ENCODE measurements at places on chromosomes 12 and 14.

GRCh38 chr12:92529944-92530343, 172.8 kb upstream of the PLEKHG7 start:
- DNase-seq = no peak

GRCh38 chr12:46300910-46301309, 32.1 kb upstream of the SLC38A1 start:
- DNase-seq = no peak

GRCh38 chr12:26108915-26109314, 15.9 kb downstream of the BHLHE41 start:
- DNase-seq = no peak

DNA sequence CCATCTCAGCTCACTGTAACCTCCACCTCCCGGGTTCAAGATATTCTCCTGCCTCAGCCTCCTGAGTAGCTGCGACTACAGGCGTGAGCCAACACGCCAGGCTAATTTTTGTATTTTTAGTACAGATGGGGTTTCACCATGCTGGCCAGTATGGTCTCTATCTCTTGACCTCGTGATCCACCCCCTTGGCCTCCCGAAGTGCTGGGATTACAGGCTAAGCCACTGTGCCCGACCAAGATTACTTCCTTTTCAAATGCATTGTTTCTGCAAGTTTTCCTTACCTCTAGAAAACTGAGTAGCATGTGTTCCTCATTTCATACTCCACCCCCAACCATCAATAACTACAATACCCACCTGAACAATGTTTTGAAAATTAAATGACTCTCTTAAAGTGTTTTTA, 13.1 kb downstream of the ARF6 start:
- no peak for DNase-seq

DNA sequence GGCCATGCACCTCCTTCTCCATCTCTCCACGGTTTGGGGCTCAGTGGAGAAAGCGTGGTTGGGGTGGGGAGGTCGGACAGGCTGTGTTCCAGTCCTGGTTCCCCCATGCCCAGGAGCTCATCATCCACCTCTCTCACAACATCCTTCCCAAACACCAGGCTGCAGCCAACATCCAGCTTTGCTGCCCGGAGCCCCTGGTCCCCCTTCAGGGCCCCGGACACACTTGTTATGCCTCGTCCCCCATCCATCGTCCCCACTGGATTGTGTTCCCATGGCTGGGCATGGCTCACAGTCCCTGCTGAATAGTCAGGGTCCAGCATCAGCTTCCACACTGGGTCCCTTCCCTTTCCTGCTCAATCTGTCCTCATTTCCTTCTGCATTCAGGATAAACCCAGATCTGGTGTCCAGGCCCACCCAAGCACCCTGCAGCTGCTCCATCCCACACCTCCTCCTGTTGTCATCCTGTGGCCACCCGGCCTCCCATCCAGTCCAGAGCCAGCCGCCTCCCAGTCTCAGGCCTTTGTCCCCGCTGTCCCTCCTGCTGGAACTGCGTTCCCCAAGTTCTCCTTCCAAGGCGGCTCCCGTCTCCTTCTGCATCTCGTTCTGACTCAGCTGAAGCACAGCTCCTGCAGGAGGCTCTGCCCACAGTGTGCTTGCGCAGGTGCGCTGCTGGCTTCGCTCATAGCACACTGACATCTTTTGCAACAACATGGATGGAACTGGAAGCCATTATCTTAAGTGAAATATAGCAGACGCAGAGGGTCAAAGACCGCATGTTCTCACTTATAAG, 211.4 kb upstream of the RTL1 start:
- DNase-seq = no peak

DNA sequence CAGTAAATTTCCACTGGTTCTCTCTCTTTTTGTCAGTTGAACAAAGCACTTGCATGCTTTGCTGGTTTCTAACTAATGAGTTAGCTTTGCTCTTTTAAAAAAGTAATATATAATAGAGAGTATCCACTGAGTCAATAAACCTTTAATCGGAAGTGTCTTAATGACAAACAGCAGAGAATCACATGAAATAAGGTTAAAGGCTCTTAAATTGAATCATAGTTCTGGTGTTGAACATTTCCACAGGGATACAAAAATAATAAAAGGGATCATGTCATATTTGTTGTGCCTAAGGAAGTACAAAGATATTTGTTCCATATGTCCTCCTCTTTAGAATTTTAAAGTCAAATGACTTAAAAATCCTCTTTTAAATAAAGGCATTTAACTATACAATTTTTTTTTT, 362.6 kb downstream of the LRIG3 start:
- no peak for DNase-seq

GRCh38 chr12:20443255-20443654, 74.9 kb downstream of the PDE3A start:
- DNase-seq = no peak

DNA sequence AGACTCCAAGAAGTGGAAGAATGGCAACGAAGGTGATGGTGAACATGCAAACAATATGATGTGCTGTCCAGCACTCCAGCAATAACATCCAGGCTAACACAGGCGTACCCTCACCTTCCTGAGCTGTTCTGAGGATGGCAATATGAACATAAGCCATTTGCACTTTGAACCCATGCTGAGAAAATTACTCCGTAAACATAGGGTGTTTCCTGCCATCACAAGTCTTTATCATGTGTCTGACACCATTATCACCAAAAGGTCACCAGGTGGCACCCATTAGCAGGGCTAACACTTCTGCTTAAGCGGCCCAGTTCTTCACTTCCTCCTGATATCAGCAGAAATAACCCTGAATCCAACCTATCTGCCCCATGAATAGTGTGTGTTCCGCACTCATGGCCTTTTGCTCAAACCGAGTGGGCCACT, 482.8 kb downstream of the MED13L start:
- DNase-seq = no peak

DNA sequence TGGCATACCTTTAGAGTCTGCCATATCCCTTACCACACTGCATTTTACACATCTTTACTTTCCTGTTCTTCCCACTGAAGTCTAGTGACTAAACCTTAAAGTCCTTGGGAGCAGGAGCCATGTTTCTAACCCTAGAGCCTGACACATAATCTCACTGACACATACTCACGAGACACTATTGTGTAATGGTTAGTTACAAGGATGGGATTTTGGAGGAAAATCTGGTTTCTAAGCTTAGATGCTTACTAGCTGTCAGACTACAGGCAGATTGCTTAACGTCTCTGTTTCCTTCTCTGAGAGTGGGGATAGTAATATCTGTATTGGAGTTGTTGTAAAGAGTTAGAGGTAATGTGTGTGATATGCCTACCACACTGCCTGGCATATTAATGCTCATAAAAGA, 6.2 kb upstream of the DYRK4 start:
- DNase-seq = no peak

- peak; percentile 22 for DNase-seq
Observed at GRCh38 chr14:34275078-34275477, 187.0 kb downstream of the SPTSSA start.

DNA sequence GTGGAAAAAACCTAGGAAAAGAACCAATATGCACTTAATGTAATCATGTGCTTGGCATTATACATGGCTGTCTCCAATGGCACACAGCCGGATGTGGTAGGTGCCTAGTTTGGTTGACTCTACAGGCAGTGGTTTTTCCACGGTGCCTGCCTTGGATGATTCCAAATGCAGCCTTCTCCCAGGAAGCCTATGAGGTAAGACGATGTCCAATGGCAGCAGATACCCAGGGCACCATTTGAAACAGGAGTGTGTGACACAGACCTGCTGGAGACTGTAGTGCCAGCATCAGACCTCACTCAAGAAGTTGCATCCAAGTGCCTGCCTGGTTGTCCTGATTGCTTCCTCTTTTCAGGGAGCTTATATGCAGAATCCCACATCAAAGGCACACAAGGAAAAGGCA, 88.0 kb upstream of the VASH1 start:
- DNase-seq = no peak

DNA sequence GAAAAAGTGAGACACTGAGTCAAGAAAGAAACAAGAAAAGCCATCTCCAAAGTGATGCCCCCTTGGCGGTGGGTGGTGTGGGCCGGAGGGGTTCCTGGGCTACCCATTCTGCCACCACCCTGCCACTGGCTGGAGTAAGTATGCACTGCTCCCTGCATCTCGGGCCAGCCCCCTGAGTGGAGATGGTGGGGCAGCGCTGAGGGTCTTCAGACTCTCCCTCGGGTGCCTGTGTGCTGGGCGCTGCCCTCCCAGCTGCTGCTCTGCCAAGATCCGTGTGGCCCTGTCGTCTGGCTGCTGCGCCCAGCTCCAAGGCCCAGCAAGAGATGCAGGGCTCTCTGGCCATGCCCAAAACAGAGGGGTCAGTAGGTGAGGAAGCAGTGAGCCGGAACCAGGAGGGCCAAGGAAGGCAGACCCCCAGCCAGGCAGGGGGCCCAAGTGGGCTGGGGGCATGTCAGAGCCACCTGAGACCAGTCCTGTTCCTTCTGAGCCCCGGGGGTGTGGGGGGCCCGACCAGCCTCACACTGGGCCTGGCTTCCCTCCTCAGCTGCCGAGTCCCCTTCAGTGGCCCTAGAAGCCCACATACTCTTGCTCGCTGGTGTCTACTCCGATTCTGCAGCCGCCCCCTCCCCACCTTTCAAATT, 5.2 kb downstream of the GPR132 start:
- DNase-seq = no peak

- no peak for DNase-seq
Observed at GRCh38 chr12:25743679-25744215, 190.7 kb upstream of the LMNTD1 start.

DNA sequence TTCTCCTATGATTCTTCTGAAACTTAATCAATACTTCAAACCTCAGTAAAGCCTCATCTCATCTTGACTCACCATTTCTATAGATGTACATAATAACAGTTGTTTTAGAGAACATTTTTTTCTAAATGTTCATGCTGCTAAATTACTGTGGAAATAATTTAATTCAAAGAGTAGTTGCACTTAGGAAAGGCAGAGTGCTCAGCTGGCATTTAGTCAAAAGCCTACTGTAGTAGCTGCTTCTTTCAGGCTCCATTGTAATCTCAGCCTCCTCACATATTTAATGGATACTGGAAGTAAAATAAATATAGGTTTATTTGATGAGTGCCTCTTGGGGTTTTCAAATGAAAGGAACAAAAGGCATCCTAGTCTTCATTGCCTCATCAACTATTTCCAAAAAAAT, 325.0 kb downstream of the CCER1 start:
- DNase-seq = no peak

GRCh38 chr12:30152705-30153104, 369.0 kb upstream of the TMTC1 start:
- DNase-seq = no peak

- no peak for DNase-seq
Observed at GRCh38 chr12:26636710-26637328, 196.2 kb downstream of the ITPR2 start.

- no peak for DNase-seq
Observed at GRCh38 chr14:85205875-85206274, 324.1 kb upstream of the FLRT2 start.

- DNase-seq = no peak
Observed at GRCh38 chr14:64518229-64518628, 13.7 kb downstream of the ZBTB1 start.

DNA sequence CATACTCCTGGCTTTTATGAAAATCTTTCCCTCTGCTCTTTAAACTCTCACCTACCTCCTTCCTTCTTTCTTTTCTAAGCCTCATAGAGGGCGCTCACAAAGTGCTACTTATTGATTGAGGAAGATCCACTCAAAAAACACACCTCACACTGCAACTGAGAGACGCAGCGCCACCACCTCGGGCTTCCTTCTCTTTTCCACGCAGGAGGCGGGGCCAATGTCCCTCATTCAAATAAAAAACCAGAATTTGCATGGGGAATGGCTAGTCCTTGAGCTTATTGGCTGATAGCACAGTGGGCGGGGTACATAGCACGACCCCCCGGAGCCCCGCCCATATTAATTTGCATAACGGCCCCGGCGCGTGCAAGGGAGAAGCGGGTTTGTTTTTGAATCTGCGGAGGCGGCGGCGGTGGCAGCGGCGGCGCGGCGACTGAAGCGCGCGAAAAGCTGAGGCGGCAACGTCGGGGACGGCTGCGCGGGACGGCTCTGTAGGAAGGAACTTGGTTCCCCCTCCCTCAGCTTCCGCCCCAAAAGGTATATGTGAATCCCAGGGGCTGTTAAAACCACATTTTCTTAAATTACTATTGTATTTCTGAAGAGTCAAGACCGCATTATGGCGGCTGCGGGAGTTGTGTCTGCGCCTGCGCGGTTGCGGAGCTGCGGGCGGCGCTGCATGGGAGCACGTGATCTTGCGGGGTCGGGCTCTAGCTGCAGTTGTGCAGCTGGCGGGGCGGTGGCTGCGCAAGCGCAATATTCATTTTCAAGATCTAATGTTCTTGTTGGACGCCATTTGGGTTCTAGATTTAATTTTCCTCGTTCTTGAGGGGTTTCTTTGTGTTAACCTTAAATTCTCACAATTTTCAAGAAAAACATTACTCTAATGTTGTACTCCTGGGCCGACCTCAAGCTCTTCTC, at the start of gene ATF7IP:
Gene ATF7IP, plus strand, starts transcription at position 389 of the 915 bp plus-strand sequence. CDS start 58,234 bp downstream, outside the sequence.
- DNase-seq = peak; percentile 96

DNA sequence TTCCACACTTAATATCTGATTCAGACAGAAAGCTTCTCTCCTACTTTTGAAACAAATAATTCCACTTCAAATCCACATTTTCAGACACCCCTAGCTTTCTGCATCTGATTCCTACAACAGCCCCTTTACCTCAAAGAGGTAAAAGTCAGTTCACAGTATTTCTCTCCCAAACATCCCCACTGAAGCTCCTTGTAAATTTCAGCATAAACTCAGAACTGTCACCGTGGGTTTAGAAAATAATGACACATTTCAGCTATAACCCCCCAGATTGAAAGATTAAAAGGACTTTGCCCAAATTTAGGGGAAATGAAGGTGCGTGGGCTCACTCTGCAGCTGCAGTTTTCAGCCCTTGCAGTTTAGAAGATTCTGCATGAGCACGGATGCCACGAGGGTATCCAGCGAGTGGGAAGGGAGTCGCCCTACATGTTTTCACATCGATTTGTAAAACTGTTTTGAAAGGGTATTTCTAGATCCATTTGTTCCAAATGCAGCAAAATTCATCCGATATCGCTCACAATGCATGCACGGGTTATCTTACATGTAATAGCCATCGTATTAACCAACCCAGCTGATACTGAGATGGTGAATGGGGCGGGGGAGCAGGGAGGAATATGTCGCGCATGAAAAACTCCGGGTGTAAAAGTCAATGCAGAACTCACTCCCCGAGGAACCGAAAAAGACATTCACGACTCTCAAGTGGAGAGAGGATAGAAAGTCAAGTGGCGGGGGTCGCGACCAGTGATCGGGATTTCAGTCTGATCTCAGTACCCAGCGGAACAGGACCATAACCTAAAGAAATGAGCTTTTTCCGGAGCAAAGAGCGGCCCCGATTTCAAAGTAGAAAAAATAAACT, 5.0 kb upstream of the CCND2 start:
- DNase-seq = no peak

GRCh38 chr12:115866909-115867525, 410.5 kb downstream of the MED13L start:
- DNase-seq = no peak

DNA sequence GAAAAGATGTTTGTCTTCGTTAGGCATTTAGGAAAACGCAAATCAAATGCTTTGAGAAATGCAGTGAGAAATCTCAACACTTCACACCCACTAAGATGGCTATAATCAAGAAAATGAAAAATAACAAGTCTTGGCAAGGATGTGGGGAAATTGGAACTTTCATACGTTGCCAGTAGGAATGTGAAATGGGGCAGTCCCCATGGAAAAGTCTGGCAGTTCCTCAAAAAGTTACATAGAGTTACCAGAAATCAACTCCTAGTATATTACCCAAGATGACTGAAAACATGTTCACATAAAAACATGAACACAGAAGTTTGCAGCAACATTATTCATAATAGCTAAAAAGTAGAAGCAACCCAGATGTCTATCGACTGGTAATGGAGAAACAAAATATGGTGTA, 41.5 kb upstream of the LRTM2 start:
- DNase-seq = no peak

- no peak for DNase-seq
Observed at GRCh38 chr14:56742391-56742878, 67.8 kb downstream of the OTX2 start.
